ENCODE measurements at places on chromosomes 7 and 10. TPM values are rescaled to one million over a fixed set of nuclear protein-coding genes. Genes with fewer than 3 reads are reported as not detected.

RBM20 gene
- total RNA-seq = 0.41 TPM

NUTM2A gene
- total RNA-seq = 9.5 TPM

NUTM2E gene
- total RNA-seq = not detected

INMT gene
- 41.4 TPM for total RNA-seq

AKR1D1 gene
- not detected for total RNA-seq

AGAP9 gene
- 6.8 TPM for total RNA-seq

LAMB4 gene
- not detected for total RNA-seq

CYP2W1 gene
- total RNA-seq = 4.0 TPM

DCLRE1A gene
- total RNA-seq = 9.7 TPM

ASAH2B gene
- total RNA-seq = 4.2 TPM

All from prostate gland (tissue), 2 donors.